Spinal cord (tissue), 10 donors: ENCODE measurements at places on chromosomes 7 and 10. TPM values are rescaled to one million over a fixed set of nuclear protein-coding genes. Genes with fewer than 3 reads are reported as not detected.

The PHYHIPL gene
- polyA plus RNA-seq, result 188 TPM

The ZNF425 gene
- polyA plus RNA-seq, result 6.1 TPM

The OGDHL gene
- 27.9 TPM for polyA plus RNA-seq

The KCNIP2 gene
- polyA plus RNA-seq, result 51.9 TPM

The SEC31B gene
- 38.4 TPM for polyA plus RNA-seq

The GIGYF1 gene
- polyA plus RNA-seq, result 53.7 TPM

The WIPF3 gene
- polyA plus RNA-seq, result 17.8 TPM

The PRSS37 gene
- 0.45 TPM for polyA plus RNA-seq

DNA sequence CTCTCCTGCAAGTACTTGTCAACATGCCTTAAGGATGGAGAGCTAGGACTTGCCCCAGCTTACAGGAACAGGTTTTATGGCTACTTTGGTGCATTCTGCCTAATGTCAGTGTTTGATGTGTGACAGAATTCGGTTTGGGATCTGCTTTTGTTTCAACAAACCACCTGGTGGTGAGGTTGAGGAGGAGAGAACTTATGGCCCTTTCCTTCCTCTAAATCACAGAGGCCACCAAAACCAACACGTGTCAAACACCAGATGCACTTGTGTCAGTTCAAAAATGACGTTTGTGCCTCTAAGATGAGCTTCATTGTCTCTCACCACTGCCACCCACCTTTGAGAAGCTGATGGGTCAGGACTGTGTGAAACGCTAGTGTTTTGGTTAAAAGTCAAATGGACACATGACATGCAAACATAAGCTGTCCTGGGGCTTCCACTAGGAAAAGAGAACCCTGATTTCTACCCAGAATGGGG, 83.9 kb downstream of the OSBPL3 start:
- DNase-seq, result no peak

GRCh38 chr7:24939416-24939815, 40.6 kb downstream of the OSBPL3 start:
- DNase-seq, result no peak

GRCh38 chr10:129784891-129785290, 179.2 kb downstream of the EBF3 start:
- DNase-seq, result no peak

GRCh38 chr7:124106575-124106974, 73.7 kb upstream of the TMEM229A start:
- no peak for DNase-seq

GRCh38 chr7:123763191-123763661, 14.4 kb upstream of the WASL start:
- no peak for DNase-seq

GRCh38 chr10:89556600-89556999, 21.2 kb upstream of the SLC16A12 start:
- DNase-seq, result no peak

DNA sequence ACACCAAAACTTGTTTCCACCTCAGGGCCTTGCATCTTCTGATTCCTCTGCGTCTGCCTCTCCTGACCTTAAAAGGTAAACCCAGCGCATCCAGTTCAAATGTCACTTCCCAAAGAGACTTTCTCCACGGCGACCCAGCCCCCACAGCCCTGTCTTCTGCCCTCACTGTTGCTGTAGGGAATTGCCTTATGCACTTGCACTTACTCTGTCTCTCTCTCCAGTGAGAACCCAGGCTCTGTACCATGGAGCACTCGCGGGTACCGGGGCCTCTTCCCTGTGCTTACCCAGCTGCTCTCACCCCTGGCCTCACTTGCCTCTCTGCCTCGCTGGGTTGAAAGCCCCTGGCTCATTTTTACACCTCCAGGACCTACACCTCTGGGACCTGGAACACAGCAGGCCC, 48.4 kb downstream of the AOC1 start:
- no peak for DNase-seq

DNA sequence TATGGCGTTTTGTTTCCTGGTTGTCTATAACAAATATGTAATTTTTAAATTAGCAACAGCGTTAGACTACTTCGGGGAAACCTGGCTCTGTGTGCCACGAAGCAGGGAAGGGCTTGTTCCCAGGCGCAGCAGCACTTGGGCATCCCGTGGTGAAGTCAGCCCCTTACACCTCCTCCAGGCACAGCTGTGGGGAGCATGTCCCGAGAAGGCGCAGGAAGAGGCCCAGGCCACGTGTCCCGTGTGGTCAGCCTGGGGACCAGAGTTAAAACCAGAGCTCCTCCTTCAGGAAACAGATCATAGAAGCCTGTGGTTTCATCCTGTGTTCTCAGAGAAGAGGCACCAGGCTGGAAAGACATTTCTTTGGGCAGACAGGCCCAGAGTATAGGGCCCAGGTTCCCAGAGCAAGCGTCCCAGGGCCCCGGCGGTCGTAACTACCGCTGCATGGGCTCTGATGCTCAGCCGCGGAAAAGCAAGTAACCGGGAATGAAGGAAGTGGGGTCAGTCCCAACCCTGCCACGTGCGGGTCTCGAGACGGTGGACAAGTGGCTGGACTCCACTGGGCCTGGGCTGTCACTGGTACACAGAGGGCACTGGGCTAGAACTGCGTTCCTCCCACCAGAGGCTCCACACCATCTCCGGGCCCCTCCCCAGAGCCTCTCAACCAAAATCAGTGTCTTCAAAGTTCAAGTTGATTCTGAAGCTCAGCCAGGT, 7.1 kb downstream of the NUDT1 start:
- peak; percentile 53 for DNase-seq

DNA sequence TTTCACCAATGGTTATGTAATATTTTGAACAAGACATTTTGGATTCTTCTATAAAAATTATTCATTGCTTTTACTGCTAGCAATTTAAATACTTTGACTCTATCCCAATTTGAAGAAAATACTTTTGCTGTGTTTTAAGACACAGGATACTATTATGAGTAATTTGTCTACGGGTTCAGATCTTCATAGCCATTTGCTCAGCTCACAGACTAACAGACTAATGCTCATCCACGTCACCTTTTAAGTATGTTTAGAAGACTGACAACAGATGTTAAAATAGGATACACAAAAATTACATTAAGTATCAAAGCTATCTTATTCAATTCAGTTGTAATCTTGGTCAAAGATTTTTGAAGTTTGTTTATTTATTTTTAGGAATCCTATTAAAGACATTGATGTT, 251.3 kb upstream of the CHRM2 start:
- DNase-seq, result no peak

DNA sequence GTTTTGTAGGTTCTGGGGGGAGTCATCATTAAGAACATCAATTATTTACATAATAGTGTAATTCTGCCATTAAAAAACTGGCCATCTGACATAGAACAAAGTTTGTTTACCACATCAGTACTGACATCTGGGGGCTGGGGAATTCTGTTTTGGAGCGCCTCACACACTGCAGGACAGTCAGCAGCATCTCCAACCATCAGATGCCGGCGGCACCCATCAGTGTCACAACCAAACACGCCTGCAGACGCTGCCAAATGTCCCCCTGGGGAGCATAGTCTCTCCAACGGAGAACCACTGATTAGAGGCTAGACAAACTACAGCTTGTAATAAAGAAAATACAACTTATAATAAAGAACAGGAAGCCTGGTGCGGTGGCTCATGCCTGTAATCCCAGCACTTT, 26.0 kb downstream of the GNA12 start:
- DNase-seq, result no peak

GRCh38 chr10:116000151-116000842, 272.7 kb downstream of the GFRA1 start:
- DNase-seq, result no peak

- DNase-seq, result no peak
Observed at GRCh38 chr10:133475425-133475734, 21.6 kb downstream of the SCART1 start.

DNA sequence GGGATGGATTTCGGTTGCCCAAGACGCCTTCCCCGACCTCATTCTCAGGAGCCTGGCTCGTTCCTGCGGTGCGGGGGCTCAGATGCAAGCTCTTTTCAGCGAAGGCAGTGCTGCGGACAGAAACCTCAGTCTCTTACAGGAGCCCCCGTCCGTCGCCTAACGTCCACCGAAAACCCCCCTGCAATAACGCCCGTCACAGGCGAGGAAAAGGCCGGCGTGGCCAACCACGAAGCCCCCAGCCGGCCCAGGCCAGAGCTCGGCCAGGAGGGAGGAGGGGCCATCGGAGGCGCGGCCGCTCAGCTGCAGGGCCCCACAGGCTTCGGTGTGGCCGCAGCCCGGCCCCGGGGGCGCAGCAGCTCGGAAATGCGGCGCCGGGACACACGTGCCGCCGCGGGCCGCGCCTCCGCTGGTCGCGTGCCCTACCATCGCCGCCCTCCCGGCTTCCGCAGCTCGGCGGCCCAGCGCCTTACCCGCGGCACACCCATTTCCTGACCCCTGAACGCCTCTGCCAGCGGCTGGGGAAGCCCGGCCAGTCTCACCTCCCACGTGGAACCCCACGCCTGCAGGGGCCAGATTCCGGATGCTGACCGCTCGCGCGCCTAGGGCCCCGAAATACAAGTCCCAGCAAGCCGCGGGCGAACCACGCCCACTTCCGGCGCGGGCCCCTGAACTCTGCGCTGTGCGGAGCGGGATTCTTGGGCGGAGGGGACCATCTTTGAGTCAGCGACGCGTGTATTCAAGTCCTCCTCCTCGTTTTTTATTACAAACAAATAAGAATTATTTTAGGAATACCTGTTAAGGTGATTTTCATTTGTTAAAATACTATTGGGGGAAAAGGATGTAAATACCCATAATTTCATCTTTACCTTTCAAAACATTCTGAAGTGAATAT, at the start of gene ZNF239:
Gene ZNF239 (minus strand): TSS at position 616 of the 892 bp plus-strand sequence. CDS start 16,537 bp downstream, outside the sequence.
- DNase-seq, result peak; percentile 95

- DNase-seq, result no peak
Observed at GRCh38 chr7:33981226-33981625, 75.9 kb downstream of the BMPER start.

DNA sequence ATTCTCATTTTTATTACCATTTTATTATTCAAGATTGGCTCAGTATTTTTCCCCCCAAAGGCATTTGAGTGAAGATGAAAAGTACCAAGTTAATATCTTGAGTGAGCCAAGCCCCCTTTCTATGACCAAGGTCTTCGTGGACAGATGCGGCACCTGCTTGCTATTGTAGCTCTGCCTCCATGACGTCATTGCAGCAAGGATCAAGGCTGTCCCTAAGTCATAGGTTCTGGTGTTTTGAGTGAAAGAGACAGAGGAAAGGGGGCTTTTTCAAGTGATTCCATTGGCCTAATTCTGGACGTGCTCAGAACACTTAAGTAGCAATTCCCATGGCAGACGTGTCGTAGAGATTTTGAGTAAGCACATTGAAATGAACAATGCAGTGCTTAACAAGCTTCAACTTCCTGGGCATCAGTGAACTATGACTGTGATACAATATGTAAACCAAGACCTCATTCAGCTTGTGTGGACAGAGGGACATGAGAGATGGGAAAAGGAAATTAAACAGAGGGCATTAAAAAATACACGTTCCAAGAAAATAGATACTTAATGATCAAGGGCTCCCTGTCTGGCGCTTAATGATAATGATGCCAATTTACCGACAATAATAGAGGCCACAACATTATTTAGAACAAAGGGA, 248.7 kb upstream of the NPVF start:
- no peak for DNase-seq

DNA sequence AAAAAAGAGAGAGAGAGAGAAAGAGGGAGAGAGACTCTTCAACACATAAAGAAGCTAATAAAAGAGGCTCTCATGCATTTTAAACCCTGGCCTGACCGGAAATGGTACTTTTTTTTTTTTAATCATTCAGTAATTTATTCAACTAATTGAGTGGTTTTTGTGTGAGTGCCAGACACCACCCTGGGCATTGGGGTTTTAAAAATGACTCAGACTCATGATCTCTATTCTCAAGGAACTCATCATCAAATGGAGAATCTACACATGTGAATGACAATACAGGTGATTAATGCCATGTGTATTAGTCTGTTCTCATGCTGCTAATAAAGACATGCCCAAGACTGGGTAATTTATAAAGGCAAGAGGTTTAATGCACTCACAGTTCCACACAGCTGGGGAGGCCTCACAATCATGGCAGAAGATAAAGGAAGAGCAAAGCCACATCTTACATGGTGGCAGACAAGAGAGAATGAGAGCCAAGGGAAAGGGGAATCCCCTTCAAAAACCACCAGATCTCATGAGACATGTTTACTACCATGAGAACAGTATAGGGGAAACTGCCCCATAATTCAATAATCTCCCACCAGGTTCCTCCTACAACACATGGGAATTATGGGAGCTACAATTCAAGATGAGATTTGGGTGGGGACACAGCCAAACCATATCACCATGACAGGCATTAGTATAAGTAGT, 158.5 kb upstream of the AUTS2 start:
- no peak for DNase-seq

- DNase-seq, result no peak
Observed at GRCh38 chr7:139982927-139983920, 79.5 kb downstream of the PARP12 start.

DNA sequence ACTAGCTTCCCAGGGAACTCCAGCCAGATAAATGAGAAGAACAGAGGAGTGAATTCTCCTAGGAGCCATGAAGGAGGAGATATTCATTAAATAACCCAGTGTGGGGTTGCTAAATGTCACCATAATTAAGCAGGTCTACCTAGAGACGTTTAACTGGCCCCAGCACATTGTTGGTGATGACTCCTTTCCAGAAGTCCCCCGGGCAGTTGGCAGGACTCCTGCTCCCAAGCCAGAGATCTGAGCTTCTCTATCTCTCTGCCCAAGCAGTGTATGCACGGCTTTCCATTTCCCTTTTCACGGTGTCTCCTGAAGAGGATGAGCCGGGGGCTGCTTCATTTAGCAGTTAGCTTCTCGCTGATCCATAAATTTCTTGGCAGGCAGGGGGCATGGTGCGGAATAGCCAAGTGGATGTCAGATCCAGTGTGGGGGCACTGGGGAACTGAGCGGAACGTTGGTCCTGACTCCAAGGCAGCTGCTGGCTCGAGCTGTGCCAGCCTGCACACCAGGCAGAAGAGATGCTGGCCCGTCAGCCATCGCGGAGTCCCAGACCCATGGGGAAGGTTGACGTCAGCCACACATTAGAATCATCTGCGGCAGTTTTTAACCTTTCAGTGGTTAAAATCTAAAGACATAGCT, 142.0 kb upstream of the NPY start:
- DNase-seq, result peak; percentile 37

GRCh38 chr10:36671607-36672006, 453.8 kb upstream of the ANKRD30A start:
- DNase-seq, result no peak
